H7 (cell line): ENCODE measurements at places on chromosomes 2 and 18.

DNA sequence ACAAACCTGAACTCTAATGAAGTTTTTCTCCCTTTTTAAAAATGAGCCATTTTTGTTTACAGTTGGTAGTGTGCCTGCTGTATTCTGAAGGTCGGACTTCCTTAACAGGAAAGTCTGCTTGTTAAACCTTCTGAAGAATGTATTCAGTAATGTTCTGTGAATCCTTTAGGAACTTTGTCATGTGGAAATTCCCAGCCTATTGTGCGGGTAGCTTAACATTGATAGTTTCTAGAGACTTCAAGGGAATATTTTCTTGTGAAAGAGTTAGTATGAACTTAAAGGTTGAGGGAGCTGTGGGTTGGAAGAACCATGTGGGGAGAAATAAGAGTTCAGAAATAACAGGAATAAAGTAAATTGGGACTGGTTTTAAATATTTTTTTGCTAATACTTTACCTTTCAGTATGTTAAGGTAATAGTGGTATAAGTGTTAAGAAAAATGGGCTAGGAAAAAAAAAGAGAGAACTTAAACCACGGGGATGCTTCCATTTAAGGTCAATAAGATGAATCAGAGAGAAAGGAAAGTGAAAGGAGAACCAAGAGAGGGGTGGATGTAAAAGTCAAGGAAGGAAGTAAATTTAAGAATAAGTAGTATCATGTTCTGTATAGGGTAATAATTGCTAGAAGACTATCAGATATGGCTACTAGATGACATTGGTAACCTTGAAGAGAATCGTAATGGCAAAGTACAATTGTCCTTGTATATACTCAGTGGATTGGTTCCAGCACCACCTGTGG lies 90.5 kb downstream of the PMS1 start:
- DNase-seq = no peak

DNA sequence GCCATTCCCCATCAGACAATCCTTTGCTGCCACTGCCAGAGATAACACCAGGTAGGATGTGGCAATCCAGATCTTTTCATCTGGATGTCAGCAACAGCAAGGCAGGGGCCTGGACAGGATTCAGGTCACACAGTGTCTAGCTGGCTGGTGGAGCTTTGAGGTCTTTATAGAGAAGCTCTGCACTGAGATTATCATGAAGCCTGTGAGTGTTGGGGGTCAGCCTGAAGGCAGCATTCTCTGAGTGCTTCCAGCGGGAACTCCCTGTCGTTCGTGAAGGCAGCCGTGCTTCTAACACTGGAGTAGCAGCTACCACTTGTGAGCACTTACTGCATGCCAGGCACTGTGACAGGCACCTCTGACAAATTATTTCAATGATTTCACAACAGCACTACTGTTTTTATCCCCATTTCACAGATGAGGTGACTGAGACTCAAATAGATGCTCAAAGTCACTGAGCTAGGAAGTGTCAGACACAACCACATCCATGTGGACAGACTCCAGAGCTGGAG lies 85.7 kb downstream of the SEMA4F start:
- no peak for DNase-seq

GRCh38 chr2:180196419-180196977 lies 189.4 kb upstream of the CWC22 start:
- peak; percentile 2 for DNase-seq

- no peak for DNase-seq
Measured at GRCh38 chr18:43350176-43350575, 72.9 kb upstream of the SYT4 start.

GRCh38 chr18:63444580-63444979 lies 22.3 kb upstream of the VPS4B start:
- no peak for DNase-seq

DNA sequence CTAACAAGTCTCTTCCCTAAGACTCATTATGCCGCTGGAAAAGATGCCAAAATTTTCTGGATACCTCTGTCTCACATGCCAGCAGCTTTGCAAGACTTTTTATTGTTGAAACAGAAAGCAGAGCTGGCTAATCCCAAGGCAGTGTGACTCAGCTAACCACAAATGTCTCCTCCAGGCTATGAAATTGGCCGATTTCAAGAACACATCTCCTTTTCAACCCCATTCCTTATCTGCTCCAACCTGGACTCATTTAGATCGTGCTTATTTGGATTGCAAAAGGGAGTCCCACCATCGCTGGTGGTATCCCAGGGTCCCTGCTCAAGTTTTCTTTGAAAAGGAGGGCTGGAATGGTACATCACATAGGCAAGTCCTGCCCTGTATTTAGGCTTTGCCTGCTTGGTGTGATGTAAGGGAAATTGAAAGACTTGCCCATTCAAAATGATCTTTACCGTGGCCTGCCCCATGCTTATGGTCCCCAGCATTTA lies 26.3 kb downstream of the DHRS9 start:
- DNase-seq = no peak

- peak; percentile 31 for DNase-seq
Measured at GRCh38 chr2:201808027-201808426, 1.7 kb downstream of the CDK15 start.

- no peak for DNase-seq
Measured at GRCh38 chr2:3010001-3010400, 367.6 kb downstream of the EIPR1 start.

- DNase-seq = no peak
Measured at GRCh38 chr2:72676341-72677025, 149.3 kb downstream of the EXOC6B start.

GRCh38 chr2:44807201-44808025 lies 134.1 kb upstream of the SIX3 start:
- DNase-seq = no peak

GRCh38 chr18:27491772-27492171 lies 306.7 kb upstream of the CHST9 start:
- peak; percentile 5 for DNase-seq

GRCh38 chr2:193476171-193476800 lies 1281.6 kb upstream of the TMEFF2 start:
- DNase-seq = no peak

- DNase-seq = no peak
Measured at GRCh38 chr2:195555971-195556370, 101.1 kb upstream of the SLC39A10 start.

GRCh38 chr18:4765401-4765800 lies 310.3 kb upstream of the DLGAP1 start:
- DNase-seq = peak; percentile 62

DNA sequence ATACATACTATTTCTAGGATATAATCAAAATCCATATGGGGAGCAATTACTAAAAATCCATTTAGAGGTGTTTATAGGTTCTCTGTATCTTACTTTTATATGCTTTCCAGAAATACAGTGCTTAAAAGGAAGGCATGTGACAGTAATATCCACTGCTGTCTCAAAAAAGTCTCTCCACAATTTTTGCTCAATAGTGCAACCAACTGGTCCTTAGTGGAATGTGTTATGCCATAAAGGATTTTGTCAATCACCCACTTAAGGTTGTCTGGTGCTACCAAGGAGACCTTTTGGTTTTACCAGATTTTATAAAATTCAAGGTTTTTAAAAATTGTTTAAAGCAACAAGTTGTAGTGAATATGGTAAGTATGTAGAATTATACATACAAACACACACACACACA lies 328.5 kb upstream of the DSEL start:
- DNase-seq = no peak

DNA sequence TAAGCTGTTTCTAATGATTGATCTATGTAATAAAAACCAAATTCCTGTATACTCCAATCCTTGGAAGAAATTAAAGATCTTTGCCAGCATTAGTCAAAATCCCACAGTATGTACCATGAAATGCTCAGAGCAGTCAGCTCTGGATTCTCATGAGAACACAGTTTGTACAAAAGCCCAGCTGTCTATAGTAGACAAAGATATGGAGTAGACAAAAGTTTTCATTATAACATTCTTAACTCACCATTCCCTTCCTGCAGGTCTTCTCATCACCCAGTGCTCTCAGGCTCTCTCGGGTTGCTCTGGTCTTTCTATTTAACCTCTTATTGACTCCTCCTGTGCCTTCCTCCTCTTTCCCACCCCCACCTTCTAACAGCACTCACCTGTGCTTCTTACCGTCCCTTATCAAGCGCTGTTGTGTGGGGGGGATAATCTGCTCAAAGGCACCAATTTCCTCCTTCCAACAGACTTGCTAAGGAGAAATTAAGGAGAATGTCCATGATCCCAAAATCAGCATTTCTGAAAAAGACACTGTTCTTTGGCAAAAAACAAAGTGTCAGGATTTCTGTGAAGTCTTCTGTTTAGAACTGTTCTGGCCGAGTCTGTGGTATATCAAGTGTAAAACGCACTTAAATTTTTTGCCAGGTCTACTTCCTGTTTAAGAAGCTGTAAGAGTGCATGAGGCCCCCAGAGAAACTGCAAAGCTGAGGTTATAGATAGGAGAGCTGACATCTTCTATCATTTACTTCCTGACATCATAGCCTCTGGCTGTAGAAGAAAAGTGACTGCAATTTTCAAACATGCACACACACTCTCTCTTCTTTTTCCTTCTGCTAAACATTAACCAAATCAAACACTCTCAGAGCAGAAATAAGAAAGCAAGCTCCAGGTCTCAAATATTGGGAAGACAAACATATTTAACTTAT lies 144.1 kb downstream of the EVA1A start:
- DNase-seq = no peak
